Endothelial cell of umbilical vein (primary cell): ENCODE measurements at places on chromosomes 12 and 14. TPM values are rescaled to one million over a fixed set of nuclear protein-coding genes. Genes with fewer than 3 reads are reported as not detected.
A peak's percentile ranks its signal among the peaks of the same experiment; 100 is the strongest.

GRCh38 chr12:132687211-132688164 lies at the start of the genes POLE and PXMP2:
Gene POLE (minus strand): TSS chr12:132687342. CDS start chr12:132687315, 27 bp downstream.
Gene PXMP2 (plus strand): TSS chr12:132687587. CDS start chr12:132687671, 84 bp downstream.
- DNase-seq, result peak; percentile 92

GRCh38 chr14:74934476-74935359 lies 11.7 kb upstream of the RPS6KL1 start:
- DNase-seq, result no peak

GRCh38 chr12:100698518-100698917 lies 96.1 kb upstream of the ANO4 start:
- DNase-seq, result no peak

DNA sequence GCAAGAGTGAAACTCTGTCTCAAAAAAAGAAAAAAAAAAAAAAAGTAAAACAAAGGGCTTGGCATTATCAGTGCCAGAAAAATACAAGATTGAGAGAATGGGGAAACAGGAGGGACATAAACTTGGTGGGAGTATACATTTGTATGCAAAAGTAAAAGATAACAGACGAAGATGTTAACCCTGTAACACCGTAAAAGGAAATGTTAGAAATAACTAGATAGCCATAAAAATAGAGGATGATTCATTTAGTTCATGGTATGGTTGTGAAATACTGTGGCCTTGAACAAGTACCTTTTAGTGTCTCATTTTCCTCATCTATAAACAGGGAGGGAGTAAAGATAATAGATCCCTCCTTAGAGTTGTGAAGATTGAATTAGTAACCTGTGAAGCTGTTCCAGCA lies 33.3 kb downstream of the ATP2A2 start:
- peak; percentile 30 for DNase-seq

DNA sequence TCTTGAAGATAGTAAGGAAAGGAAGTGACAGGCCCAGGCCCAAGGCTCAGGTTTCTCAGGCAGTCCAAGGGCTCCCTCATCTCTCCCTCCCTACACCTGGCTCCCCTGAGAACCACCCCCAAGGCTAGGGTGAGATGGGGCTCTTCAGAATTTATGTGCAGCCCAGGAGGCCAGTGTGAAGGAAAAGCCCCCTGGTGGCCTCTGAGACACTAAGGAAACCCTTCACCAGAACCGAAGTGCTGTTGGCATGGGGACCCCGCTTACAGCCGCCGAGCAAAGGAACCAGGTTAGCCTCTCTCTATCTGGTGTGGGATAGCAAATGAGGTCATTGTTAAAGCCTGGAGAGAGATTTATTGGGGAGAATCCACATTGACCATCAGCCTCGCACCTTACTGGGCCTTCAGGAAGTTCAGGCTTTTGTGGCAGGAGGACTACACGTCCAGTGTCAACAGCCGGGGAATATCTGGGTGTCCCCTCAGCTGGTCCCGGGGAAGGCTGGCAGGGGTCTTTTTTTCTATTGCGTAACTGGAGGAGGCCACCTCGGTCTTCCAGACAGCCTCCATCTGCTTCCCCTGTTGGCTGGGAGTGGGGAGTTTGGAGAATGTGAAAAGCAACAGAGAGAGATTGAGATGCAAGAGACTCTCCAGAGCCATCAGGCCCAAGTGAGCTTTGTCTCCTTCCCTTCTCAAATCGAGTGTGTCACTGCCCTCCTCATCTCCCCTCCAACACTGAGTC lies 18.1 kb downstream of the FAM186B start:
- DNase-seq, result no peak

DNA sequence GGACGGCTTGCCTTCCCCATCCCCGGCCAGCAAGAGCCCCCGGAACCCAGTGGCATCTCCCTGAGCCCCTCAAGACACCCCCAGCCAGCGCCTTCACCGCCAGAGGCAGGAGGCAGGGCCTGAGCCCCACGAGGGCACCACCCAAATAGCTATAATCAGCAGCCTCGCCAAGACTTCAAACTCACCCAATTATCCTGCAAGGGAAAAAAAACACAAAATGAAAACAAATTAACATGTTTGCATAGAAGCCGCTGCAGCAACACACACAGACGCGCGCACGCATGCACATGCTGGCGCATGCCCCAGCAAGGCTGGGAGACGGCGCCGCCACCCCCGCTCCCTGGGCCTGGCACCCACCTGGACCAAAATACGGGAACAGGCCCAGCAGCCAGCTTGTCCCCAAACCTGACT lies 15.8 kb downstream of the FAM222A start:
- DNase-seq, result no peak

GRCh38 chr14:74848768-74849167 lies 27.2 kb downstream of the PROX2 start:
- DNase-seq, result no peak

GRCh38 chr14:53520078-53520928 lies 367.2 kb upstream of the DDHD1 start:
- DNase-seq, result no peak

DNA sequence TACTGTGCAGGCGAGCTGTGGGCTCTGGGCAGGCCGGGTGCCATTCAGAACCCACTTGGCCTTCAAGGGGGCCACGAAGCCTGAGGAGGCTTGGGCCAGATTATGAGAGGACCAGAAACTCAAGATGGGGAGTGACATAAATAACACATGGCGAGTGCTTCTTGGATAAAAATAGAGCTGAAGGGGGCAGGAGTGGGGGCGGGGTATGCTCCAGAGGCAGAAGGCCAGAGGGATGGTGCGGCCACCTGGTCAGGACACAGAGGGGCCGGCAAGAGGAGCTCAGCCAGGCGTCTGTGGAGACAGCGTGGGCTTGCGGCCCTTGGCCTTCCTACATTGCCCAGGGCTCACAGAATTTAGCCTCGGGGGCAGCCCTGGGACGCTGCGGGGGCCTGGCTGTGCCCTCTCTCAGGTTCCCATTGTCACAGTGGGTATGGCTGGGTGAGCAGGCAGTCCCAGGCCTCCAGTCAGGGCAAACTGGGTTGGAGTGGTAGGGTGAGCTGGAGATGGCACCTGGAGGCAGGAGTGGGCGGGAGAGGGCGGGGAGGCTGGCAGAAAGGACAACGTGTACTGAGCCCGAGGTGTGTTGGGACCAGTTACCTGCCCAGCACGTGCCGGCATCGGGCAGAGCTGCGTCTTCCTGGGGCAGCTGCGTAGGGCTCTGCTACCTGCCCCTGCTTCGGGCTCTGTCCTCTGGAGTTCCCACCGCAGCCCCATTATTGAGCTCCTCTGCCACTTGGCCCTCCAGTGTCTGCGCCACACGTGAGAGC lies 7.4 kb upstream of the SLC25A29 start:
- no peak for DNase-seq

DNA sequence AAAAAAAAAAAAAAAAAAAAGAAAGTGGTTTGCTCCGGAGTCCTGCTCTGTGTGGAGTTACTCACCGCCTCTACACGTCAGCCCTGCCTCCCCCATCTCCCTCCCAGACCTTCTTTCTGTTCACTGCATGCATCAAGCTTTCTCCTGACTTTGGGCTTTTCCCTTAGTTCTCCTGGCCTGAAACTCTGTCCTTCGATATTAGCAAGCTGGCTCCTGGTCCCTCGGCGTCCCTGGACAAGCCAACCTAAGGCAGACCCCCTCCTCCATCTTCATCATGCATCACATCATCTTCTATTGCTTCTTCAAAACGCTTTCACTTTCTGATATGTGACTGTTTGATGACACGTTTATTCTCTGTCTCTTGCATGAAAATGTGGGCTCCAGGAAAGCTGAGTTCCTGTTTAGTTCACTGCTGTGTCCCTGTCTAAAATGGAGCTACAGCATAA lies 40.6 kb downstream of the SLC15A4 start:
- no peak for DNase-seq

DNA sequence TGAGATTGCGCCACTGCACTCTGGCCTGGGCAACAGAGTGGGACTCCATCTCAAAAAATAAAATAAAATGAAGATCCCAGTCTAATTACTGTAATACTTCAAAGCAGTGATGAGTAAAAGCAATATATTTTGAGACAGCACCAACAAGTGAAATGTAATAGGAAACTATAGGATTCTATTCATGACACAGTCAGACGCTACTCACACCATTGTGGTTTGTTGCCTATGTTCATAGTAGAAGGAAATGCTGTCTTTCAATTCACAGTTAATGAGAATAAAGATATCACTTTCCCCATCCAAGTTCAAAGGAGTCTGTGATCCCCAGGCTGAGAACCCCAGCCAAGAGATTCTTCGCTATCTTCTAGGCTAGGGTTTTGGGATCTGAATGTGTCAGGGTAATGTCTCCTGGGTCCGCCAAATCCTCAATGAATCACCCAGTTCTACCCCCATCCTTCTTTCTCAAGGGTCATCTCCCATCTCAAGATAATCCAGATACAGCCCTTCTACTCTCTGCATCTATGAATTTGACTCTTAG lies 16.6 kb upstream of the DTX1 start:
- DNase-seq, result no peak

GRCh38 chr14:39376667-39377403 lies 55.4 kb downstream of the FBXO33 start:
- DNase-seq, result peak; percentile 77

DNA sequence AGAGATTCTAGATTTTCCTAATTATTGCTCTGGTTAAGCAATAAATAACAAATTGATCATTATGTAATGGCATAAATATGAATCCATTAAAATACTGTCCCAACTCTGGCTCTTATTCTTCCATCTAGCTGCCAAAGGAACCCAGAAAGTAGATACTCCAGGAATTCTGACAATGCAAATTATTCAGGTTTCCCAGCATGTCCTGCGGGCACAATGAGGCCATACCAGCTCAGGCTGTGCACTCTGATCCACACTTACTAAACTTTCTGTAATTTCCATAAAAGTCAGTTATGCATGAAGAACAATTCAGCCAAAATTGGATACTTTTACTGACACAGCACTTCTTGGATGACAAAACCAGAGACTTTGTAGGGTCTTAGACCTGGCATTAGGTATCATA lies 576.3 kb downstream of the KCNH5 start:
- no peak for DNase-seq

- DNase-seq, result peak; percentile 85
Observed at GRCh38 chr12:8108808-8109398, 14.5 kb upstream of the CLEC4A start.

GRCh38 chr12:115873451-115874082 lies 403.9 kb downstream of the MED13L start:
- DNase-seq, result no peak

DNA sequence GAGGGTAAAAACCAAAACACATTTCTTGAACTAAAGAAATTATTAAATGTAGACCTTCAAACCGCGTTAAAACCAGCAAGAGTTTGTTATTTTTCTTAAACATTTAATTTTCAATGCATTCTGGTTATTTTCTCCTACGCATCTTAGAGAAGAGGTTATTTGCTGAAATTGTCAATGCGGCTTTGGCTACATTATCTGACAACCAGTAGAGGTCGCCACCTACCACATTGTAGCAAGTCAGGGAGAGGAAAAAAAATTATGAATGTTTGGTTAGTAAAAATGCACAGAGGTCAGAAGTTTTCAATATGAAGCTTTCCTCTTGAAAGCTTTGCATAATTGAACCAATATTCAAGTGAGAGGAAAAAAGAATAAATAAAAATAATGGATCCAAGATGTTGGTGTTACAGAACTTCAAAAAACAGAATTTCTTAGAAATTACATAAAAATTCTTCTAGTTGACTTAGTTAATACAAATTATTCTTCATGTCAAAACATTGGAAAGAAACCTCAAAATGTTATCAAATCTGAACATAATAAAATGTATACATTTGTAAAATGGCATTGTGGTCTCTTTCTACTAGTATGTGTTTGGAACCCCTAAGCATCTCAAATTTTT lies 159.4 kb upstream of the TMTC2 start:
- DNase-seq, result peak; percentile 69

- no peak for DNase-seq
Observed at GRCh38 chr14:75461755-75462349, 34.0 kb downstream of the JDP2 start.

GRCh38 chr14:72518809-72519377 lies 375.0 kb downstream of the DPF3 start:
- DNase-seq, result no peak

DNA sequence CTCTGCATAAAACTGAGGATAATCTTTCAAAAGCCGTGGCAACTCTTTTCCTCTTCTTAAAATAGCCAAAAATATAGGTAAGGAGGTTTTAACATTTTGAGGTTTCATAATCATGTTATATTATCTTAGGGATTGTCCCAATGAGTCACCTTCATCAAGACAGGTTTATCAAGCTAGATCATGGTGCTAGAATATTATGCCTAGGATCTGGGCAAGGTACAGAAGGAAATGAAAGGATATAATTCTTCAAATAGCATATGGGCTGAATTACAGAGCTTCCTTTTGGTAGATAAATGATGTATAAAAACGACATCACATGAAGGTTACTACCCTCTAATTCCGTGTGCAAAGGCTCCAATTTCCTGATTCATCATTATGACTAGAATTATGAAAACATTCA lies 28.6 kb upstream of the TBC1D15 start:
- no peak for DNase-seq

GRCh38 chr12:3668479-3669165 lies 84.3 kb downstream of the CRACR2A start:
- DNase-seq, result no peak

DNA sequence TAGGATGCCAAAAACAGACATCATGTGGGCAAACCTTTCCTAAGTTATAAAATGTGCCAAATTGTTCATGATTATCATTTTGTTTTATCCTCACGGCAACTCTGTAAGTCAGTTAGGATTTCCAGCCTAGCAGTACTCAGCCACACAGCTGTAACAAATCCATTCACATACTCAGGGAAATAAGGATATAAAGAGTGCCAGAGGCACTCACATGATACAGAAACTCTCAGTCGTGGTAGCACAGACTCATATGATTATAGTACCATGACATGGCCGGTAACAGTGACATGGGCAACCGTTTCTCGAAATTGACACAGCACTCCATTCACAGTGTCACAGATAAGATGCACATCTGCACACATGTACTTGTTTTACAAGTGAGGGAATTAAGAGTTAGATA lies 344.2 kb downstream of the LRIG3 start:
- DNase-seq, result no peak

HCAR3 gene
- total RNA-seq, result not detected in 2 replicates

OR4E2 gene
- total RNA-seq, result not detected in 2 replicates

TCL1B gene
- total RNA-seq, result not detected in 2 replicates

P2RX2 gene
- not detected in 2 replicates for total RNA-seq

MYF5 gene
- not detected in 2 replicates for total RNA-seq

SMCO2 gene
- total RNA-seq, result 0.49 and 1.2 TPM in 2 replicates
